ENCODE measurements at places on chromosomes 1 and 21.
A peak's percentile ranks its signal among the peaks of the same experiment; 100 is the strongest.

DNA sequence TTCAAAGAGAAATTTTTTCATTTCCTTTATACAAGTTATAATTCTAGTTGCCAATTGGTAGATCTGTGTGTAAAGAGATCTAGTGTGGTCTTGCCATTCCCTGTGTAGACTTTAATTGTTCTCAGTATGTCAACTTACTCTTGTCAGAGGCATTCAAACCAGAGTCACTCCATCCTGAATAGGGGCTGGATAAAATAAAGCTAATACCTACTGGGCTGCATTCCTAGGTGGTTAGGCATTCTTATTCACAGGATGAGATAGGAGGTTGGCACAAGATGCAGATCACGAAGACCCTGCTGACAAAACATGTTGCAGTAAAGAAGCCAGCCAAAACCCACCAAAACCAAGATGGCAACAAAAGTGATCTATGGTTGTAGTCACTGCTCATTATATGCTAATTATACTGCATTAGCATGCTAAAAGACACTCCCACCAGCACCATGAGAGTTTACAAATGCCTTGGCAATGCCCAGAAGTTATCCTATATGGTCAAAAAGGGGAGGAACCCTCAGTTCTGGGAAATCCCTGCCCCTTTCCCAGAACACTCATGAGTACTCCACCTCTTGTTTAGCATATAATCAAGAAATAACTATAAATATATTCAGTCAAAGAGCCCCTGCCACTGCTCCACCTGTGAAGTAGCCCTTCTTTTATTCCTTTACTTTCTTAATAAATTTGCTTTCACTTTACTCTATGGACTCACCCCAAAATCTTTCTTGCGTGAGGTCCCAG is 74.0 kb upstream of the ADAMTS5 start:
- DNase-seq, result no peak

GRCh38 chr1:207313131-207313530 is 8.3 kb upstream of the CD55 start:
- peak; percentile 19 for DNase-seq

DNA sequence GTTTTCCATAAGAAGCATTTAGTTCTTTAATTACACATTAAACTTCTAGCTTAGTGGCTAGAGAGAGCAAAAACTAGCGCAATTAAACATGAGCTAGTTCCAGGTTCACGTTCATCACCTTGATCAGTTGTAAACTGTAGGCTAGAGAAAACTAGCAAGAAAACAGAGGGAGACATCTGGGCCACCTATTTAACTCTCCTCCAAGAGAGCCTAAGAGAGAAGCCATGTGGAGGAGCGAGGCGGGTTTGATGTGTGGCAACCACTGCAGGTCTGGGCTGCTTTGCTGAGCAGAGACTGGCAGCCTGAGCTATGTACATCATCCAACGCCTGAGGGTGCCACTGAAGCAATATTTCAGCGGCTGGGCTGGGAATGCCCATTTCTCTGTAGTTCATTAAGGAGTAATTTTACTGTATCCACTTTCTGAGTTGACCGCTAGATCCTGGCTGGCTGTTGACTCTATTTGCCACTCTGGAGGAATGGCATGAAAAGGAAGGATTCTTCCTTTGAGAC is 252.9 kb downstream of the DYRK1A start:
- no peak for DNase-seq

- no peak for DNase-seq
Observed at GRCh38 chr21:28172376-28172775, 820.3 kb downstream of the LTN1 start.

GRCh38 chr1:97573553-97573952 is 347.3 kb downstream of the DPYD start:
- no peak for DNase-seq

DNA sequence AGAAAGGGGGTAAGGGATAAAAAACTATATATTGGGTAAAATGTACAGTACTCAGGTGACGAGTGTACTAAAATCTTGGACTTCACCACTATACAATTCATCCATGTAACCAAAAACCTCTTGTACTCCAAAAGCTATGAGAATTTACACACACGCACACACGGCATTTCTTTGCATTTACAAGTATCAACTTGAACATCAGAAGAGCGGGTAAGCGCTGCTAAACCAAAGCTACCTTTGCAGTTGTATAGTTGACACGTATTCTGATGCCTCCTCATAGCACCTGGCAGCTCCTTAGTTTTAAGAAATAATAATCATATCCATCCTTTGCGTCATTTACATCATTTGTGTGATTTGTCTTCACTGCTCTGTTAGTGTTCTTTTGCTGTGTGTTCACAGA is 17.6 kb downstream of the CDC42BPA start:
- DNase-seq, result no peak

GRCh38 chr1:166017395-166017794 is 149.4 kb downstream of the FAM78B start:
- DNase-seq, result no peak

GRCh38 chr21:41768437-41769042 is 1.7 kb upstream of the RIPK4 start:
- DNase-seq, result no peak

- DNase-seq, result peak; percentile 63
Observed at GRCh38 chr1:239742416-239743109, 349.1 kb upstream of the FMN2 start.

- DNase-seq, result no peak
Observed at GRCh38 chr1:93219443-93219842, 38.9 kb downstream of the CCDC18 start.

GRCh38 chr1:2470290-2471158 is 5.6 kb upstream of the PLCH2 start:
- DNase-seq, result no peak

DNA sequence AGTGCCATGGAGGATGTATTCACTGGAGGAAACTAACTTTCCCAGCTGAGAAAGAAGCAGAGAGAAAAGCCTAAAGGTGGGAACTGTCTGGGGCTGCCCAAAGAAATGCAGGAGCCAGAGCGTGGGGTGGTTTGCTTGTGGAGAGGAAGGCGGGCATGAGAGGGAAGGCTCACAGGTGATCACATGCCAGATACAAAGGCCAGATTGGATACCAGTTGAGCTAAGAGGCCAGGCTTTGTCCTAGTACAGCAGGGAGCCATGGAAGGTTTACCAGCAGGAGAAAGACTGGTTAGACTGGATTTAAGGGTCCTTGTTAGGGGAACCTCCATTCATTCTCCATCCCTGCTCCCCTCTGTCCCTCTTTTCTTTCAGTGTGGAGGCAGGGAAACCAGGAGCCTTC is 66.4 kb downstream of the BEND5 start:
- DNase-seq, result no peak

DNA sequence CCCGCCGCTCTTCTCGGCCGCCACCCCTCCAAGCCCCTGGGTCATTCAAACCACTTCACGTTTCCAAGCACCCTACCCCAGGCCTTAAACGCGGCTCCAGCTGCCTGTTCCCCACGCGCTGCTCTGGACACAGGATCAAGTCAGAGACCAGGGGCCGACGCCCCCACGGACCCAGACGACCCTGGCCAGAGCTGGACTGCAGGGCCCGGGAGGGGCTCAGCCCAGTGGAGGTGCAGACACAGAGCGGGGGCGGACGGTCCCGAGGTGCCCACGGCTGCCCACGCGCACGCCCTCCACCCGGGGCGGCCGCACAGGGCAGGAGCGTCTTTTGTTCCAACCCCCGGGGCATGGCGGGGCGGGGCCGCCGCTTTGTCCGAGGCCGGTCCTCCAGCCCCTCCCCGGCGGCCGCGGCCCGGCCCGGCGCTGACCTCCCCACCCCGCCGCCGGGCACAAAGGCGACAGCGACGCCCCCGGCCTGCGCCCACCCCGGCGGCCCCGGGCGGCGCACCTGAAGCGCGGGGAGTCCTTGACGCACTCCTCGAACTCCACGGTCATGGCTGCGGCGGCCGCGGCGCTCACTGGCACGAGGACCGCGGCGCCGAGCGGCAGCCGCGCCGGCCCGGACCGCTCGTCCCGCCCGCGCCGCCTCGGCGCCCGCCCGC is 338 bp downstream of the ACAP3 start:
- DNase-seq, result no peak

GRCh38 chr1:96978901-96979300 is 257.3 kb downstream of the PTBP2 start:
- DNase-seq, result no peak

DNA sequence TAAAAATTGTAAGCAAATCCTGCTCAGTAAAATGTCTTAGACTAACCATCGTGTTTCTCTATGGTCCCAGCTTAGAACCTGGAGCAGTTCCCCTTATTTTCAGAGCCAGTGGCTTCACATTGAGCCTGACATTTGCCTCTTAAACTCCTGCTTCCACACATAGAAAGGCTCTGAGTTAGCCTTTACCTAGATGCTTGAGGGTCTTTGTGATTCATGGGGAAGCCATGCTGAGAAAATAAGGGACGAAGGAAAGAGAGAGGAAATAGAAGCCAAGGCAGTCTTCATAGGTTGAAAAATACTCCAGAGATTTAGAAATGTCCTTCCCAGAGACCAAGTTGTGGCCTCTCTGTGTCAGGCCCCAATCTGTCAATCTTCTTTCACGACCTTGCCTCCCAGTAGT is 16.1 kb upstream of the RBBP5 start:
- peak; percentile 16 for DNase-seq

- peak; percentile 94 for DNase-seq
Observed at GRCh38 chr21:43645136-43645891, 14.0 kb downstream of the HSF2BP start.

DNA sequence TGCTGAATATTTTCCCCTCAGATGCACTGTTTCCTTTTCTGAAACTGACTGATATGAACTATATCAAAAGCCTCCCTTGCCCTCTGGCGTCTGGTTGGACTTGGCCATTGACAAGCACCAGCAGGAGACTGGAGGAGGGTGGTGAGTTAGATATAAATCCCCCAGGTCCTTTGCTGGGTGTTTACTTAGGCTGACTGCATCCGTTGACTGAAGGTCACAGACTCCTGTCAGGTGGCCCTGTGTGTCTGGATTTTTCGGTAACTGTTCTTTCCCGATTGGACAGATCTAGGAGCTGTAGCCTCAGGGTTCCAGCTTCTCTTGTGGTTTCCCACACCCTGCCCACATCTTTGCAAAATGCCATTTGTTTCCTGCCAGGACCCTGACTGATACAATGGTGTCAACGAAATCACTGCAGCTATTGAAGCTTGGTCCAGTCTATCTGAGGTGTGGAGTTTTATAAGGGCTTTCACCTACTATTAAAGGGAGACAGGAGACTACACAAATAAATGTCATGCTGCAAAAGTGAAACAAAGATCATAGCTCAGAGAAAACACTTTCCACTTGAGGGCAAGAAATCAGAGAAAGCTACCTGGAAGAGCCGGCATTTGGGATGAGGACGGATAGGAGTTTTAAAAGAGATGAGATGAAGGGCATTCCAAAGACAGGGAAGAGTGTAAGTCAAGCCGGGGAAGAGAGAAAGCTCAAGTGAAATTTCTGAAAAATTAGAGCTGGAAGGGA is 1.5 kb upstream of the MAGI3 start:
- DNase-seq, result no peak

- no peak for DNase-seq
Observed at GRCh38 chr21:22791376-22791775, 1793.2 kb downstream of the NCAM2 start.

DNA sequence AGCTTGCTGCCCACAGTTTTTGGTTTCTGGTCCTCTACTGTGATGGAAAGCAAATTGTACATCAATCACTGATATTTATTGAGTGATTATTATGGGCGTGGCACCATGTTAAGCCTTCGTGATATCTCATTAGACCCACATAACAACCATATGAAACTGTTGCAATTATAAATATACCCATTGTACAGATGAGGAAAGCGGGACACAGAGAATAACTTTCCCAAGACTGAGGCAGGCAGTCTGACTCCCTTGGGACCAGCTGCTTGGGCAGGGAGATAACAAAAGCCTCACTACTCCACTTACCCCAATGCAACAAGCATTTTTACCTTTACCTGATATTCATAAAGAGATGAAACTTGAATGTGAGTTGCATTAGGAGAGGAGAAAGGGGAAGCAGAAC is 4.3 kb upstream of the CASZ1 start:
- no peak for DNase-seq

- no peak for DNase-seq
Observed at GRCh38 chr1:235683653-235684052, 34.1 kb upstream of the GNG4 start.

DNA sequence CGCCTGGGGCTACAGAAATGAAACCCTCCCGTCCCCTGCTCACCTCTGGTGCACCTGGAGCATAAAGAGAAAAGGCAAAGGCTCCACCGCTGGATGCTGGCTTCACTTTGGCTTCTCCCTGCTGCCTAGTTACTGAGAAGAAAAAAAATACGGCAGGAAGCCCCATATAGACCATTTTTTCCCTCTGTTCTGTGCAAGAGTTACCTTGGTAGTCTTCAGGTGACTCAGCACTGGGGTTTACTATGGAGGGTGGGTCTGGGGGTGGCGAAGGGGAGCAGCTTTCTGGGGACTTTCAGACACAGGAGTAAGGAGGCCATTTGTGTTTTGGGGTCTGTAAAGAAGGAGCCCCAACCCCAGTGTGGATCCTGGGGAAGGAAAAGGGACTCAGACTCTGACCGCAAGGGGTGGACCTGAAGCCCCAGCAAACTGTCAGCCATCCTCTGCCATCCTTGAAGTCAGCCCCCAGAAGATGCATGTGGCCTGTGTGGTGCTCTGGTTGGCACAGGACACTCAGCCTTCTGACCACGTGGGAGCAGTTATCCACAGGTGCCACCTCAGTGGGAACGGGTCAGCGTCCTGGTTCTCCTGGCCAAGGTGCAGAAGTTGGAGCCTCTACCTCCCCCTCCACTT is 25.9 kb upstream of the EPS8L3 start:
- no peak for DNase-seq

DNA sequence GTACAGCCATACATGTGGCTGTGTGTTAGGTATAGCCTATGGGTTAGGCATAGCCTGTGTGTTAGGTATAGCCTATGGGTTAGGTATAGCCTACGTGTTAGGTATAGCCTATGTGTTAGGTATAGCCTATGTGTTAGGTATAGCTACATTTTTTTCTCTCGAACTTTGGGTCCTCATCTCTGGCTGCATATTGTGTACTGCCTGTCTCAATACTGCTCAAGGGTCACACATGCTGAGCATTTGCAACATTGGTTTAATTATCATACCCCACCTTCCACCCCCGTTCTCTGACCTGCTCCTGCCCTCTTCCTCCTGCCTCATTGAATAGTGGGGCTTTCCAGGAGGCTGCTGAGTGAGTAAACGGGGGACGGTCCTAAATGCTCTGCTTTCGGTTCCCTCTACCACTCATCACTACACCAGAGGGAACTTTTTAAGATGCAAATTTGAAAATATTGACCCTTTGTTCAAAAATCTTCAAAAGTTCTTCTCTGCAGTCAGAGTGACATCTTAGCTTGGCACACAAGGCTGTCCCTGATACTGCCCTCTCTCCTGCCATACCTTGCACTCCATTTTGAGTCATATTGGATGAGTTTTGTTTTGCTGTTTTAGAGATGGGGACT is 17.8 kb downstream of the OR2B11 start:
- DNase-seq, result peak; percentile 47

GRCh38 chr21:39444421-39445180 is 977 bp downstream of the LCA5L start:
- DNase-seq, result no peak

DNA sequence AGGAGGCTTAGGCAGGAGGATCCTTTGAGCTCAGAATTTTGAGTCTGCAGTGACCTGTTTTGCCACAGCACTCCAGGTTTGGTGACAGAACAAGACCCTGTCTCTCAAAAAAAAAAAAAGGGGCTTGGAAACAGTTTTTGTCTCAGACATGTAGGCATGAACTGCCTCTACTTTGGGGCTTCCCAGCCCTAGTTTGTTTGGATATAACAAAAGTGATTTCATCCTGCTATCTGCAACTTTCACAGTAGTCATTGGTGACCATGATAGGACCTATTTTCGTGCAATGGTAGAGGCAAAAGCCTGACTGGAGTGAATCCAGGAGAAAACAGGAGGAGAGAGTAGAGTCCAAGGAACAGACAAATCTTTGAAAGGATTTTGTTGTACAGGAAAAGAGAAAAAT is 20.3 kb upstream of the EVI5 start:
- DNase-seq, result no peak

GRCh38 chr1:206694171-206695124 is 9.7 kb downstream of the MAPKAPK2 start:
- DNase-seq, result no peak

All from MV-4-11 (cell line).